ENCODE measurements at places on chromosomes 7 and 10.
A peak's percentile ranks its signal among the peaks of the same experiment; 100 is the strongest.

DNA sequence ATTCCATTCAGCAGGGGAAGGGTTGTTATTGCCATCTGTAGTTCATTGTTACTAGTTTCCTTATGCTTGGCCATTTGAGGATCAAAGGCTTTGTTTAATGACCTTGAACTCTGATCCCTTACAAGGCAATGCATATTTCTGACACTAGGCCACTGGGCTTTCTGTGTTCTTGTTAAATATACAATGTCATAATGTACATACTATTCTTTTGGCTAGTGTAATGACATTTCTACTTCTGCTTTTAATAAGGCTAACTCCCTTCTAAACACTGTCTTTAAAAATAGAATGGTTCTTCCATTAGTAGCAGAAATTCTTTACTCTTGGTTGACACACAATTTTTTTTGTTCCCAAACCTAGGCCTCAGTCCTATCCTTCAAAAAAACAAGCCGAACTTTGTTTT, 86.6 kb downstream of the BBS9 start:
- no peak for DNase-seq

GRCh38 chr10:95236068-95236903, 42.2 kb downstream of the ACSM6 start:
- no peak for DNase-seq

DNA sequence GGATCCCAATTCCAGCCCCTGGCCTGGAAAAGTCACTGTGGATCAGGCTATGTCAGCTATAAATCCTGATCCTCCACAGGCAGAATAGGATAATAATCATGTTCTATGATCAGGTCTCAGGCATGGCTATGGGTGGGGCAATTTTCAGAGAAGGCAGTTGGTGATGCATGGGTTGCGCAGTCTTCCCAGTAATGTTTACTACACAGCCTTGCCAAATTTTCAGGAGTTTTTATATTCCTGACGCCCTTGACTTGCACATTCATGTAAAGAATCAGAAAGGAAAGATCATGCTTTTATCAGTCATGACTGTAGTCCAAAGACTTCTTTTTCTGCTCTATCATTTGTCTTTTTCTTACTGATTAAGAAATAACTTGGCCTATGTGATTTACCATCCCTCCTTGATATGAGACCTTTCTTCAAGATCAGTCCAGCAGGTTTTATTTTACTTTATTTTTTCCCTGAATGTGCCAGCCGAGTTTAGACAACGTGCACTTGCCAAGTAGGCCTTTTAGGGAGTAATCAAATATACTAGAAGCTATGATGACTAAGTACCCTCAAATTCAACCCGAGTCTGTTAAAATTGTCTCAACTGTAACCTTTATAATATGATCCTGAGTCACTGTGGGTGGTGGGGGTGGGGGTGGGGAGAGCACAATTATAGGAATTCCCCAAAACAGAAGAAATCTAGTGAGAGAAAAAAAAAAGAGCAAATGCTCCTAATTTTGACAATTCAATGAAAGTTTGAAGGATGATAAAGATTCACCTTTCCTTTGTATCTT, 31.9 kb downstream of the ARL4A start:
- DNase-seq: peak; percentile 64

DNA sequence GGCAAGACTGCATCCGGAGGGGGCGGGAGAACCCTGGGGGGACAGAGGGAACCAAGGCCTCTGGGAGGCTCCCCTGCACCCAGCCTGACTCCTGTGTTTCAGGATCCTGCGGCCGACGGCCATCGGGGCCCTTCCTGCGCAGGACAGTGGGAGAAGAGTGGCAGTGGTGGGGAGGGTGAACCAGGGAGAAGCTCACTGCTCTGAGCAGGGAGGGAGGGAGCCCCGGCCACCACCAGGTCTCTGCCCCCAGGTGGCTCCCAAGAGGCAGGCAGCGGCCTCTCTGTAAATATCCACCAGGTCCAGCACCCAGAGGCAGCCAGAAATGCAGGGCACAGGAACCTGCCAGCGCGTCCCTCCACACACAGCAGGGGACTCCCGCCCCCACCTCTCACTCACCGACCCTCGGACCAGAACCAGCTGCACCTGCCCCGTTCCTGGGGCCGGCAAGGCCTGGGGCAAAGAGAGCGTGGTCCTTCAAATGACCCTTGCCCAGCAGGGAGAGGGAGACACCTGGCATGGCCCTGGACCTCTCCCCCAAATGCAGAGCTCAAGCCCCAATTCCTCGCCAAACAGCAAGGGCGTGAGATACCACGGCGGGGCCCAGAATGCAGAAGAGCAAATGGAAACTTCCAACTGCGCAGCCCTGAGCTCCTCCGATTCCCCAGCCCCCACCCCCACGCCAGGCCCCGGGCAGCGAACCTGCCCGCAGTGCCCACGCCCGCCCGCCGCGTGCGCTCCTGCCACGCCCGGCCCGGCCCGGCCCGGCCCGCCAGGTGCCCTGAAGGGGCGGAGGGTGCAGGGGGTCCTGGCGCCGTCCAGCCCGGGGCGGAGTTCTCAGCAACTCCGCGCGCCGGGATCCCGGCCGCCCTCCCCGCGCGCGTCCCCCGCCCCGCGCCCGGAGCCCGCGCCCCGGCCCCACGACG, 805 bp downstream of the RASGEF1A start:
- no peak for DNase-seq

DNA sequence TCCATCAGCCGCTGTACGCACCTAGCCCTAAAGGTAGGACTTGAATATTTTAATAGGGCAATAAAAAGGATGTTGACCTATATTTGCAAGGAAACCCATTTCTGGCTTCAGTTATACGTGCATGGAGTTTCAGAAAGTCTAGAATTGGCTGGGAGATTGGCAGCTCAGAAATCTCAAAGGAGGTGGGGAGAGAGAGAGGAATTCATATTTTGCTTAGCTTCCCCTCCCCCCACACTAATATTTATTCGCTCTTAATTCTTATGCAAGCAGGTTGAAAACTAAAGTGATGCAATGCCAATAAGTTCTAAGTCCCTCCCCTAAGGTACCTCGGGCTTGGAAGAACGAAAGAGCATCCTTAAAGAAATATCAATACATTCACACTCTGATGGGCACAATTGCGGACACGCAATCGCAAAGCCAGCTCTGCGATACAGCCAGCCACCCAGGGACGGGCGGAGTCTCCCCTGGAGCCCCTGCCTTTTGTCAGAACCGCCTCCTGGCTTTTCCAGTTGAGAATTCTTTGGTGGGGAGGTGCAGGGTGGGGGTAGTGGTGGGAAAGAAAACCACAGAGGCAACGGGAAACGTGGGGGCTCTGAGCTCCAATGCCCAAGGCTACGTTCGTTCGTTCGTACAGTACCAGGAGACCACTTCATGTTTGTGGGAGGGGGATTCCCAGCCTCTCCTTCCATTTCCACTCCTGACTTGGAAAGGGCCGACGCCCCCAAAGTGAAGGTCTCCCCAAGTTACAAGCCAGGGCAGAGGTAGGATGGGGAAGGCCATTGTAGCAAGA, 1.3 kb downstream of the SHH start:
- DNase-seq: no peak

DNA sequence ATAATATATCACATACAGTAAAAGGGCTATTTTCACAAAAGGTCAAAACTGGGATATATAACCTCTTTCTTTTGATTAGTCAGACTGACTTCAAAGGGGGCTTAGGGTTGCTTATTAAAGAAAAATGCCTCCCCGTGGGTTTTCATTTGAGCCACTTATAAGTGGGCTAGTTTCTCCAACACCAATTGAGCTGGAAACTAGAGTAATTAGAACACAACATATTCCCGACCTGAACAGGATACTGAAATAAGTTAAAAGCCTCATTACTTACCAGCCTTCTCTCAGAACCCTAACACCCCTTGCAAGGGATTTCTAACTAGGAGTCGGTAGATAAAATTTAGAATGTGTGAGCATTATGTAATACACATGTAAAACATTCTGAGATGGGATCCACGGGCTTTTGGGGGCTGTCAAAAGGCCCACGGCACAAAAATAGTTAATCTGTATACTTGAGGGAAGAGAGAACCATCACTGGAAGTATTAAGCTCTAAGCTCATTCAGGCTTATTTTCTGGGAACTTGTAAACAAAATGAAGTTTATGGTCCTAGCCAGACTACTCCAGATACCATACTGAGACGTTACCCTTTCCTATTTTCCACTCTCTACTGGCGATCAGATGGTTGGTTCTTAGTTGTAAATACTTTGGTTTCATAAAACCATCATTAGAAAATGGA, 29.3 kb upstream of the KMT2E start:
- no peak for DNase-seq

DNA sequence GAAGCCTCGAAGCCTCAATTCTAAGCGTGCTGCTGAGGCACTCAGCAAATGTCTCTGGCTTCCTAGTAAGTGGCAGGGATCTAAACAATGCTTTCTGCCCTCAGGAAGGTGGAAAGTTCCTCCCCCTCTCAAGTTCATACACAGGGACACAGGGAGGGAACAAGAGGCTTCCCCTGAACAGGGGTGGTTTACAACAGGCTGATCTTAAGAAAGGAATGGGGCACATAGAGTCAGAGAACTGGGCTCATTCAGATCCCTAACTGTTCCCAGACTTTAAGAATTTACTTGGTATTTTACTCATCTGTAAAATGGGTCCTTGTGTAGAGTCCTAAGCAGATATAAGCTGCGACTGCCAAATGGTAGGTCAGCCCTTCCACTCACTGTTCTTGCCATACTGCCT, 2.5 kb downstream of the TNS3 start:
- DNase-seq: no peak

GRCh38 chr10:89591111-89591795, 53.8 kb downstream of the PANK1 start:
- DNase-seq: no peak

GRCh38 chr10:22712956-22713852, 1.2 kb downstream of the PIP4K2A start:
- peak; percentile 5 for DNase-seq

GRCh38 chr7:55095672-55096071, 76.9 kb downstream of the EGFR start:
- no peak for DNase-seq

DNA sequence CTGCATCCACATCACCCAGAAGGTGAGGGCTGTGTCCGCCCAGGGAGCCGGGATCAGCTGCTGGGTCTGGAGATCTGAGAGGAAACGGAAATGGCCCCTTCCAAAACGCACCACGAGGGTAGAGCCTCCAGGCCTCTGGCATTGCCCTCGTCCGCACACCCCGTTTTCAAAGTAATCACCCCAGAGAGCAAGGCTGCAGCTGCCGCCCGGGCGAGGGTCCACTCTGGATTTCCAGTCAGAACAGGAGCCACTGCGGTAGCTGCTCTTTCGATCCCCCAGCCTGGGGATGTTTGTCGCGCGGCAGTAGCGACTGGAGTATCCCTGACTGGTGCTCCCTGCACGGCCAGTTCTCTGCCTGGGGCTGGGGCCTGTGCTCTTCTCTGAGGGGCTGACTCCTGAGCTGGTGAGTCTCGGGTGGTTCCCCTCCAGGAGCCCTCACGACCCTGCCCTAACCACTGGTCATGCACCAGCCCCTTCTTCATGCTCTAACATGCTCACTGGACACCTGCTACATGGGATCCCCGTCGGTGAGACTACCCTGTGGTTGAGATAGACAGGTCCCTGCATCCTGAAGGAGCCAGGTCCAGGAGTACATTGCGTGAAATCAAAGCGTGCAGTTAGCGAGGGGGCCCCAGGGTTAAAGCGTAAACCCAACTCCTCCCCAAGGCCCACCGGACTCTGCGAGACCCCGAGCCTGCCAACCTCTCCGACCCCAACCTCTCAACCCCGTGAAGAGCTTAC, 99.2 kb downstream of the FOXL3 start:
- no peak for DNase-seq

DNA sequence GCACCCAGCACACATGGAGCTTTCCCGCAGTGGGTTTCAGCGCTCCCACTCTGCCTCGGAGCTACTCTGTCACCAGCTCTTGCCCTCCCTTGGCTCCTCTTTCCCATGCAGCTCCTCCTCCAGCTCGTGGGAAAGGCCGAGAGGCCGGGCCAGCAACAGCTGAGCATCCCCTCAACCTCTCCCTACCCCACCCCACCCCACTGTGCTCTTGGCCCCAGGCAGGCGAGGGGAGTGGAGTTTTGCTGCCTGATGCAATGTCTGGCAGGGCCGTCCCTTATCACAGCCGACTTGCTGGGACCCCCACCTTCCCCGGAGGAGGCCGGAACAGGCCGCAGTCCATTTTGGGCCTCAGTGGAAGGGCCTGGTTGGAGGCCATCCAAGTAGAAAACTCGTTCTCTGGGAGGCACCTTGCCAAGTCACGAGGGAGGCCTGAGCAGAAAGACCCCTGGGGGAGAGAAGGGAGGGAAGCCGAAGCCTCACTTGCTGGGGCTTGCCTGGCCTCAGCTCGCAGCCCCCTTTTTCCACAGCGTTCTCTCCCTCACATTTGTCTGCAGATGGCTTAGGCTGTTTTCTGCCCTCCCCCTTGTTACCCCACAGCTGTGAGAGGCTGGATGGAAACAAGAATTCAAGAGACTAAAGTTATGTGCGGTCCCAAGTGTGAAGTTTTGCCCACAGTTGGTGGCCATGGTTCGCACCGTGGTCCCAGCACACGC, 35.3 kb downstream of the CHST3 start:
- no peak for DNase-seq

GRCh38 chr7:156147756-156148504, 335.7 kb upstream of the SHH start:
- DNase-seq: no peak
